Hypothalamus (tissue), 51 donors: ENCODE measurements at places on chromosomes 2 and 18.

- no peak for DNase-seq
Measured at GRCh38 chr2:74881626-74882298, 47.8 kb downstream of the HK2 start.

GRCh38 chr2:198880986-198881385 is 576.8 kb downstream of the SATB2 start:
- no peak for DNase-seq

DNA sequence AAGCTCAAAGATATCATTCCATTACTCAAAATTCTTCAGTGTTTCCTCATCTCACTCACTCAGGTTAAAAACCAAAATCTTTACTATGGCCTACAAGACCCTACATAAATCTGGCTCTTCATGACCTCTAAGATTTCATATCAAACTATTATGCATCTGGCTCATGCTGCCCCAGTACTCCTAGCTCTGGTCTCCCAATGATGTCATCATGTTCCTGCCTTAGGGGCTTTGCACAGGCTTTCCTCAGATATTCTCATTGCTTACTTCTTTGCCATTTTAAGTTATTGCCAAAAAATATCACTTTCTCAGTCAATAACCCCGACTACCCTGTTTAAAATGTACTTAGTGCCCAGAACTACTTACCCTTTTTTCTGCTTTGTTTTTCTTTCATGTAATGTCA is 33.0 kb upstream of the SPOPL start:
- no peak for DNase-seq

DNA sequence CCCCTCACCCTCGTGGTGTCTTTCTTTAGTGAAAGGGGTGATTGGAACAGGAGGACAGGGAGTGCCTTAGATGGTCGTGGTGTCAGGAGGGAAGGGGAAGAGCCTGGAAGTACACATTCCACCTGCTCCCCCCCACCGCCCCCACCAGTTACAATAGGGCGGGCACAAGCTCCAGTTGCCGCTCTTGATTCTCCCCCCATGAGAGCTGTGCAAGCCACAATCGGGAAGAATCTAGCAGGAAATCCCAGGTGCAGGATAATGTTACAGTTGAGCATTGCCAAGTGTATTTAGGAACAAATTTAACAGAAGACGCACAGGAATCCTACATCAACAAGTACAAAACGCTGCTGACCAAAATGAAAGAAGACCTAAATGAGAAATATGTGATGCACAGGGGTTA is 73.6 kb downstream of the ASAP2 start:
- DNase-seq = no peak

DNA sequence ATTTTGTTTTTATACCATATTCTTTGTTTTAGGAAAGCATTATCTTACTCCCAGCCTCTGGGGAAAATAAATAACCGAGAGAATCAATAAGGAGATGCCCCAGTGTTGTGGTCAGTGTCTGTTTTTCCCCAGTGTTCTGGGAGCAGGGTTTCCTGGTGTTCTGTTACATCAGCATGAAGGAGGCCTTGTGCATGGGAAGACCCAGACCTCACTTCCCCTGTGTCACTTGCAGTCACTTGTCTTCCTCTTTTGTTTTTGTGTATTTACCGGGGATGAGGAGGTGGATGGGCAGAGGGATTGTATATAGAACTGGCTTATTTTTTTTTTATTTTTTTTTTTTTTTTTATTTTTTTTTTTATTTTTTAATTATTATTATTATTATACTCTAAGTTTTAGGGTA is 45.0 kb upstream of the MGAT5 start:
- no peak for DNase-seq

DNA sequence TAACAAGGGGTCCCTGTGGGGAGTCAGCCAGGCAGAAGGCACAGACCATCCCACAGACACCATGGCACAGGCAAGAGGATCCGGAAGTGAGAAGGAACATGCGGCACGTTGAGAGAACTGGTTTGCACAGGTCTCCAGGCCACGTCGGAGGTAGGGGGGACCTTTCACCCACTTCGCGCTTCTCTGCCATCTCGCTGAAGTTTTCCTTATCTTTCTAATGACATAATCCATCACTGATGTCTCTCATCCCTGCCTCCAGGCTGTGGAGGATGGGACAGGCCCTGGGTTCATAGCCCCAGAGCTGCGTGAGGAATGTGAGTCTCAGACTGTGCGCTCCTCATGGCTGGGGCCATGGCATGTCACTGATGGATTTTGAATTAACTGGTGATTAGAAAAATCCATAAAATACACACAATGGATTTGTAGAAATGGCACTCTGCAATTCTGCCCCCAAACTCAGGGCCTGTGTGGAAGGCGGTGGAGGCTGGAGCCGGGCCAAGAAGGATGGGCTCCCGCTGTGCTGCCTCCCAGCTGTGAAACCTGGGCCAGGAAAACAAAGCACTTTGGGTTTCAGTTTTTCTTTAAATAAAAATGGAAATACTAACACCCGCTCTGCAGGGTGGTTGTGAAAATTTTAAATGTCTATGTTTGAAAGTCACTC is 113.3 kb upstream of the ALKAL2 start:
- DNase-seq = no peak

DNA sequence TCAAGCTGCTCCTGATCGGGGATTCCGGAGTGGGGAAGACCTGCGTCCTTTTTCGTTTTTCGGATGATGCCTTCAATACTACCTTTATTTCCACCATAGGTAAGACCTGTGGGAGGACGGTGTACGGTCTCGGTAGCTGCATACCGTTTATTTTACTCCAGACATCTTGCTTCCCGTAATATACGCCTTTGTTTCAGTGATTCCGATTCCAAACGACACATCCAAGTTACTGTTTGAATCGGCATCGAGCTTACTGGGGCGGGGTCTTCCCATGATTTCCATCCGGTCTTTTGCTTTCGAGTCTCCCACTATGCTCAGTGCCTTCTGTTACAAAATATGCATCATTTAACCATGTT is 731 bp downstream of the RAB10 start:
- no peak for DNase-seq

- no peak for DNase-seq
Measured at GRCh38 chr2:29322011-29322410, 206.8 kb downstream of the CLIP4 start.

- no peak for DNase-seq
Measured at GRCh38 chr2:20436716-20437470, 10.0 kb upstream of the RHOB start.

DNA sequence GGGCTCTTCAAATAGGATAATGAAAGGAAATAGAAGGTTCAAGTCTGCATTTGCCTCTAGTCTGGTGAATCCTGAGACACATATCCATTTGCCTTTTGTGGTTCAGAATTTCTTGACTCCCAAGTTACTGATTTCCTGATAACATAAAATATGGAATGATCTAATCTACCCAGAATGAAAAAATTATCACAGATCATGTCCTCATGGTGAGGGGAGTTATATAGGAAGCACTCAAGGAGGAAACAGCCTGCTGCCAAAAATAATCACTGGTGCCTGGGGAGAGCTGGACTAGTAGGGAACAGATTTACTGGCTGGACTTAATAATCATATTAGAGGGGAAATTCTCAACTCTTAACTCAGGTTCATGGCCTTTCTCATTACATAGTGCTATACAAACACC is 95.5 kb upstream of the STK17B start:
- no peak for DNase-seq

DNA sequence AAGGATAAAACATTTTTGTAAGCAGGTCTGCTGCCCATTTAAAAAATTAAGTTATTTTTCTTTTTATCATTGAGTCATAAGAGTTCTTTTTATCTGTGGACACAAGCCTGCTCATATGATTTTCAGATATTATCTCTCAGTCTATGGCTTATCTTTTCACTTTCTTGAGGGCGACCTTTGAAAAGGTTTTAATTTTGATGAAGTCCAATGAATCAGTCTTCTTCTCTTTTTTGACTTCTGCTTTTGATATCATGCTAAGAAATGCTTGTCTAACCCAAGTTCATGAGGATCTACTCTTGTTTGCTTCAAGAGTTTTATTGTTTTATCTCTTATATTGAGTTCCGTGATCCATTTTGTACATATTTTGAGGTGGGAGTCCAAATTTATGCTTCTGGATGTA is 36.5 kb downstream of the PSMD14 start:
- no peak for DNase-seq

DNA sequence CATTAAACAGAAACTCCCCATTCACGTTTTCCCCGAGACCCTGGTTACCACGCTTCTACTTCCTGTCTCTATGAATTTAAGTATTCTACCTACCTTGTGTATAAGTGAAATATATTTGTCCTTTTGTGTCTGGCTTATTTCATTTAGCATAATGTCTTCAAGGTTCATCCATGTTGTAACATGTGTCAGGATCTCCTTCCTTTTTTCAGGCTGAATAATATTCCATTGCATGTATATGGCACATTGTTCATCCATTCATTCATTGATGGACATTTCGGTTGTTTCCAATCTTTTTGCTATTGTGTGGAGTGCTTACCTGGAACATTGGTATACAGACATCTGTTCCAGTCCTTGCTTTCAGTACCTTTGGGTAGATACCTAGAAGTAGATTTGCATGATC is 18.2 kb upstream of the CABYR start:
- no peak for DNase-seq

DNA sequence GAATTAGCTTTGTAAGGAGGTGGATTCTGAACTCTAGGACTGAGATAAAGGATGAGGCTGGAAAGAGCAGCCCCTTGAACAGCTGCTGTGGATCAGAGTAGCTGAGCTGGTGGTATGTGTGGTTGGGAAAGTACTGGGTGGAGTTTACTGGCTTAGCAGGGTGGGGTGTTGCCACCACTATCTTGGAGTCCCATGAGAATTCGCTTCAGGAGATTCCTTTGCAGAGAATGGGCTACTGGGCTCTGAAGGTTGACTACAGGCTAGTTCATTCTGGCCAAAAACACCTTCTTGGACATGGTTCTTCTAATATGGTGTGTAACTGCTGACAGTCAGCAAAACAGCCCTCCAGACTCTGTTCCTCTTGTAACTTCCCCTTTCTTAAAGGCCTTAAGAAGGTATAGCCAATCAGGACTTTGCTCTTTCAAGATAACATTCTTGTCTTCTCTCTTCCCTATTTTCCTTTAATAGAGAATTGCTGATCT is 52.7 kb downstream of the TET3 start:
- DNase-seq = no peak

GRCh38 chr2:216535454-216535995 is 36.9 kb downstream of the RPL37A start:
- DNase-seq = no peak

GRCh38 chr18:9337873-9338272 is 3.3 kb downstream of the TWSG1 start:
- no peak for DNase-seq

GRCh38 chr2:179437430-179437829 is 172.8 kb upstream of the SESTD1 start:
- DNase-seq = no peak

DNA sequence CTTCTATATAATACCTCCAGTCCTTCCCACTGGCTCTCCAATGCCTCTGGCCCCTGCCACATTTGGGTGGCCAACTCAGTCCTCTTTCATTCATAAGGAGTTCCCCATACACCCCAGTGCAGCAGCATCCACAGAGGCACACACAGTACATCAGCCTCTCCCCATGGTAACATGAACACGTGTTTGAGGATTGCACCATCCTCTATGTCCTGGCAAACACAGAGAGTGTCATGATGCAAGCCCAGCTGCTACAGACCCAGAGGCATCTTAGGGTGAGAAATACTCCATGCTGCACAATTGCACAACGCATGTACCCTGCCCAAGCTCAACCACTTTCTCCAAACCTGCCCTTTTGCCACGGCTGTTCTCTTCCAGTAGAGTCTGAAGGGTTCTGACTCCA is 11.5 kb downstream of the IGFBP5 start:
- no peak for DNase-seq

- DNase-seq = no peak
Measured at GRCh38 chr2:217337771-217338170, 477.9 kb upstream of the TNP1 start.

GRCh38 chr2:216464104-216464720 is 34.4 kb upstream of the RPL37A start:
- no peak for DNase-seq

DNA sequence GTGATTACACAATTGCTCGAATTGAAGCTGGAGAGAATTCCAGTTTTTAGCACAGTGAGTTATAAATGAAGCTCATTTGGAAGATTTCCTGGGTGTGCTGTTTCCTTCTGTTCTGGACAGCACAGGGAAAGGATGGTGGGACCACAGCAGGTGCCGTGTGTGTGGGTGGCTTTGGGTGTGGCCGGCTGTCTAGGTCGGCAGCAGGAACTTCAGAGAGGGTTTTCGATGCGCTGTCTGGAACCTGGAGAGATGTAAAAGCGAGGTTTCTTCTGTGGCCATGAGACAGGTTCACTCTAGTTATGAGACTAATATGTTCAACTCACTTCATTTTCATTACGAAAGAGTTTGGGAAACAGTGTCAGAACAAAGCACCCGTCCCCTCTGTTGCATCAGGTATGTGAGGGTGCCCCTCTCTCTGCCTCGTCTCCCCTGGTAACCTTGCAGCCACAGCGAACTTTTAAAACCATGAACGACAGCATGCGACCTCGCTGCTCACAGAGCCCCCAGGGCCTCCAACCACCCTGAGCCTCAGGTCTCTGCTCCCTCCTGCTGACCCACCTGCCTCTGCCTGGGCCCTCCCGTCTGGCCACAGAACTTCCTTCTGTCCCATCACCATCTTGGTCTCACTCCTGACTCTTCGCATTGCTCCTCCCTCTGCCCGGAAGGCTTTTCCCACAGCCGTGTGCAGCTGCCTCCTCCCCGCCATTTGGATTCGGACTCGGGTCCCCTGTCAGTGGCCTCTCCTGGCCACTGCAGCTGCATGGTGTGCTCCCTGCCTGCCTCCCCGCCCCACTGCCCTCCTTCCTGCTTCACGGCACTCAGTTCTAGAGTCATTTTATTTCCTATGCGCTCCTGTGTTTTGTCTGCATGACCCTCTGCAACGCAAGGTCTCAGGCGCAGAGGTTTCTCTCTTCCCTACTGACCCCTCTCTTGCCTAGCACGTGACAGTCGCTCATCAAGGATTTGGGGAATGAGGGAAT is 151.2 kb downstream of the NDUFA10 start:
- DNase-seq = no peak

DNA sequence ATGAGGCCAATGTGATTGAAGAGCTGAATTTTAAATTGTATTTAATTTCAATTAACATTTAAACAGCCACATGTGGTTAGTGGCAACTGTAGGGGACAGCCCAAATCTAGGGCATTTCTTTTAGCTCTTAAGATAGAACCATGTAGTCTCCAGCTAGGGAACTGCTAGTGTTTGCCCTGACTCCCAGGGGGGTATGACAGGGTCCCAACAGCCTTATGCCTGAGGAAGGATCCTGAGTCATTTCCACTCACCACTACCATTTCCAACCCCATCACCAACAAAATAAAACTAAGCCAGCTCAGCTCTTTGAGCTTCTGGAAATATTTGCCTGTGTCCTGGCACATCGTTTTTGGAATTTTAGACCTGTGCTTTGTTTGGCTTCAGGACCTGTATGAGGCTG is 13.7 kb upstream of the GMCL1 start:
- DNase-seq = no peak
